Umbilical cord (tissue), 2 donors: ENCODE measurements at places on chromosomes 16 and 17.
A peak's percentile ranks its signal among the peaks of the same experiment; 100 is the strongest.

- DNase-seq, result peak; percentile 73
Observed at GRCh38 chr16:1545044-1546040, 11.9 kb downstream of the TMEM204 start.

- no peak for DNase-seq
Observed at GRCh38 chr16:62829084-62829483, 792.8 kb upstream of the CDH8 start.

DNA sequence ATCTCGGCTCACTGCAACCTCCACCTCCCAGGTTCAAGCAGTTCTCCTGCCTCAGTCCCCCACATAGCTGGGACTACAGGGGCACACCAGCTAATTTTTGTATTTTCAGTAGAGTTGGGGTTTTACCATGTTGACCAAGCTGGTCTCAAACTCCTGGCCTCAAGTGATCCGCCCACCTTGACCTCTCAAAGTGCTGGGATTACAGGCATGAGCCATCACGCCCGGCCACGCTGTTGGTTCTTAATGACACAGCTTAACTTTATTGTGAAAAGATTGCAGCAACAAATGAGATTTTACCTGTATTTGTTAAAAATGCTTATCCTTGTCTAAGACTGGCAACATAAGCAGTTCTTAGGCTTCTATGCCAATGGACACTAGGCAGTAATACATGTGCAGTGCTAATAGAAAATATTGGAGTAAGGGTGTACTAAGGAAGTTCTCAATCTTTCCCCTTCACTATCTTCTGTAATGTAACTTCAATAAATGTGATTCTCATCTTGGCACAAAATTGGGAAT is 2.9 kb downstream of the UBB start:
- no peak for DNase-seq

DNA sequence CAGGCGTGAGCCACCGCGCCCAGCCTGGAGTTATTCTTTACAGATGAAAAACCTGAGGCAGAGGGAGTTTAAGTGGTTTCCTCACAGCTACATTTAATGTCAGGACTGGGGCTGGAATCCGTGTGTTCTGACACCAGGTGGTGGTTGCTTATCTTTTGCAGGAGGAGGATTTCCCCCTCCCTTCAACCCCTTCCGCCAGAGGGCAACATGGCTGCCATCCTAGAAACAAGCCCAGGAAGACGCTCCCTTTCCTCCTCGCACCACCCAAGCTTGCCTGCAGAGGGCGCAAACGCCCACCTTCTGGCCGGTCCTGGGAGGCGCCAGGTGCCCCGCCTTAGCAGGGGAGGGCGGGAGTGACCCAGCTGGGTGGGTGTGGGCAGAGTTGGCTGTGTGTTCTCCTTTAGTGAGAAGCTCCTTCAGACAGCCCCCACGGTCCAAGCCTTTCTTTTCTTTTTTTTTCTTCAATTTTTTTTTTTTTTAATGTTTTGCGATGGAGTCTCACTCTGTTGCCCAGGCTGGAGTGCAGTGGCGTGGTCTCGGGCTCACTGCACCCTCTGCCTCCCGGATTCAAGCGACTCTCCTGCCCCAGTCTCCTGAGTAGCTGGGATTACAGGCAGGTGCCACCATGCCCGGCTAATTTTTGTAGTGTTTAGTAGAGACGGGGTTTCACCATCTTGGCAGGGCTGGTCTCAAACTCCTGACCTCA is 9.9 kb upstream of the RAP1GAP2 start:
- peak; percentile 88 for DNase-seq

GRCh38 chr16:70793851-70794502 is 7.0 kb downstream of the VAC14 start:
- DNase-seq, result no peak

- no peak for DNase-seq
Observed at GRCh38 chr16:48950184-48950583, 331.5 kb downstream of the CBLN1 start.

DNA sequence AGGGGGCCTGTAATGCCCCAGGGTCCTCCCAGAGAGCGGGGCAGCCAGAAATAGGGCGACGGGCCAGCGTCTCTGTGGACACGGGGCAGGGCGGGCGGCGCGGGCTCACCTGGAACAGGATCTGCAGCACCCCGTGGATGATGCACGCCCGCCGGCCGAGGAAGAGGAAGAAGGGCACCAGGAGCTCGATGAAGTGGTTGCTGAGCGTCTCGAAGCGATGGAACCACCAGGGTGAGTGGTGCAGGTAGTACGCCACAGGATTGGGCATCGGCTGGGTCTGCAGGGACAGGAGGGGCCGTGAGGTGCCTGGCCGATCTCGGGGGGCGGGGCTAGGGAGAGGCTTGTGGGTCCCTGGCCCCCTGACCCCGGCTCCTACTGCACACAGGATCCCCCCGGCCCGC is 78.9 kb upstream of the GNG13 start:
- DNase-seq, result no peak

- peak; percentile 76 for DNase-seq
Observed at GRCh38 chr17:60641810-60642220, 35.8 kb upstream of the BCAS3 start.

DNA sequence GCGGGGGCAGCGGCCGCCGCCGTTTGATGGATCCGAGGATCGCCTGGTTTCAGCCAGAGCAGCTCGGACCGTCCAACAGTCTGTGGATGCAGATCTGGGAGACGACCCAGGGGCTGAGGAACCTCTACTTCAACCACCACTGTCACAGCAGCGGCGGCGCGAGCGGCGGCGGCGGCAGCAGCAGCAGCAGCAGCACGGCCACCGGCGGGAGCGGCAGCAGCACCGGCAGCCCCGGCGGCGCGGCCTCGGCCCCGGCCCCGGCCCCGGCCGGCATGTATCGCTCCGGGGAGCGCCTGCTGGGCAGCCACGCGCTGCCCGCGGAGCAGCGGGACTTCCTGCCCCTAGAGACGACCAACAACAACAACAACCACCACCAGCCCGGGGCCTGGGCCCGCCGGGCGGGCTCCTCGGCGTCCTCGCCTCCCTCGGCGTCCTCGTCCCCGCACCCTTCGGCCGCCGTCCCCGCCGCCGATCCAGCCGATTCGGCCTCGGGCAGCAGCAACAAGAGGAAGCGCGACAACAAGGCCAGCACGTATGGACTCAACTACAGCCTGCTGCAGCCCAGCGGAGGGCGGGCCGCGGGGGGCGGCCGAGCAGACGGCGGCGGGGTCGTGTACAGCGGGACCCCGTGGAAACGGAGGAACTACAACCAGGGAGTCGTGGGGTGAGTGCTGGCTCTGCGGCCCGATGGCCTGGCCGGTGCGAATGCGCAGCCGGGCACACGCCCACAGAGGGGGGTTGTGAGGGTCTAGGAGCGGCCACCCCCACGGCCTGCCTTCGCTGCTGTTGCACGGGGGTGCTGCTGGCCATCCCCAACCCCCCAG is 702 bp downstream of the TENT4B start:
- DNase-seq, result peak; percentile 46
